ENCODE measurements at places on chromosomes 2 and 18.

DNA sequence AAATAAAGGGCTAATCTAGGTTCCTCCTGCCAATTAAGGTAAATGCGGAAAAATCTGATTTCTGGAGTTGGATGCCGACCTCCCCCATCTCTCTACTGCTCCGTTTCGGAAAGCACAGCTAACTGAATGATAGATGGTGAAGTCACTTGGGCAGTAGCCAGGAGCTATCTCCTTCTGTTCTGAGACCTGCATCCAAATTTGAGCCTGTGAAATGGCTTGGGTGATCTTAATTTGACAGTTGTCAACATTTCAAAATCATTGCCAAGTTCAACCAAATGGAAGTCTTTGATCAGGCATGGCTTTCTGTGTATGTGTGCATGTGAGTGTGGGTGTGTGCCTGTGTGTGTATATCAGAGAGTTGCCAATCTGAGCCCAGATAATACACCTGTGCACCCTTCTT, 217.2 kb downstream of the ZNF516 start:
- no peak for DNase-seq

DNA sequence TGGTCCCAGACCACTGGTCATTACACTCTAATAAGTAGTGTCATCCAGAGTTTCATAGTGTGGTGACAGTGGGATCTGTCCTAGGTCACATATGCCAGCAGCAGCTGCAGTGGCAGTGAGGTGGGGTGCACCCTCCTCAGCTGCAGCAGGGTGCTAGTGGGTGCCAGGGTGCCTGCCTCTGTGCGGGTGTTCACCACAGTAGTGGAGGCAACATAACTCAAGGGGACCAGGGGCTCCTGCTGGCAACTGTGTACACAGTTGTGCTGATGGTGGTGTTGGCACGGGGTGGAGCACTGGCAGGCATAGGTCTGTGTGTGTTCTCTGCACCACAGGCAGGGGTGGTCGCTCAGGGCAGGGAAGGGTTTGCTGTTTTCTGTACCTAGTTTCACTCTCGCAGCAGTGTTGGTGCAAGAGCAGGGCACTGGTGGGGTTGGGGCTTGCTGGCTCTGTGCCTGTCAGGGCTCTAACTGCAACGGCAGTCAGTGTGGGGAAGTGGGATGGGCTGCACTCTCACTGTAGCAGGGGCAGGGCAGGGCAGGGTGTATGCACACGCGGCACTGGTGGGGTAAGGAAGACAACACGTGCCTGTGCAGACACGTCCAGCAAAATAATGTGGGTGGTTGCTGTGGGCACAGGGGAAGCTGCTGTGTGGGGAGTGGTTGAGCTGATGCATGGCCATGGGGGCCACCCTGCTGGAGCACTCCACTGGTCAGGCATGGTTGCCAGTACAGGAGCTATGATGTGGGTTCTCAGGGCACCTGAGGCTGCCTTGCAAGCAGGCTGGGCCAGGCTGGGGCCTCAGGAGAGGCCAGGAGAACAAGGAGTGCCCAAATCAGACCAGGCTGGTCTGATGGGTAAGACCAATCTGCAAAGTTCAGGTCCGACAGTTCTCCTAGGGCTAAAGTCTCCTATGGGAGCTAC, 226.6 kb downstream of the MEIS1 start:
- no peak for DNase-seq

GRCh38 chr2:143604566-143604959, 475.3 kb downstream of the ARHGAP15 start:
- DNase-seq: no peak

DNA sequence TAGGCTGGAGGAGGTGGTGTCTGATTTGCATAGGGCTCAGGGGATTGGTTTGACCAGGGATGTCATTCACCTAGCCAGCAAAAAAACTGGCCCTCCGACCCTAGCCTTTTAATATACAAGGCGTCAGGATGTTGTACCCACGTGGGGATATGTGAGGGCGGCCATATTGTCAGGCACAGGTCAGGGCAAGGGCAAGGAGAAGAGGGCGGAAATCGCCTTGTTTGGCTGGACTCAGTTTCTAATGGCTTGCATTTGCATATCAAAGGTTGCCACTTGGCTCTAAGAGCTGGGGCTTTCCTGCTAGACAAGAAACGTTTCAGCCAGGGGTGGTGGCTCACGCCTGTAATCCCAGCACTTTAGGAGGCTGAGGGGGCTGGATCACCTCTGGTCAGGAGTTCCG, 24.9 kb upstream of the PDCL3 start:
- DNase-seq: no peak

DNA sequence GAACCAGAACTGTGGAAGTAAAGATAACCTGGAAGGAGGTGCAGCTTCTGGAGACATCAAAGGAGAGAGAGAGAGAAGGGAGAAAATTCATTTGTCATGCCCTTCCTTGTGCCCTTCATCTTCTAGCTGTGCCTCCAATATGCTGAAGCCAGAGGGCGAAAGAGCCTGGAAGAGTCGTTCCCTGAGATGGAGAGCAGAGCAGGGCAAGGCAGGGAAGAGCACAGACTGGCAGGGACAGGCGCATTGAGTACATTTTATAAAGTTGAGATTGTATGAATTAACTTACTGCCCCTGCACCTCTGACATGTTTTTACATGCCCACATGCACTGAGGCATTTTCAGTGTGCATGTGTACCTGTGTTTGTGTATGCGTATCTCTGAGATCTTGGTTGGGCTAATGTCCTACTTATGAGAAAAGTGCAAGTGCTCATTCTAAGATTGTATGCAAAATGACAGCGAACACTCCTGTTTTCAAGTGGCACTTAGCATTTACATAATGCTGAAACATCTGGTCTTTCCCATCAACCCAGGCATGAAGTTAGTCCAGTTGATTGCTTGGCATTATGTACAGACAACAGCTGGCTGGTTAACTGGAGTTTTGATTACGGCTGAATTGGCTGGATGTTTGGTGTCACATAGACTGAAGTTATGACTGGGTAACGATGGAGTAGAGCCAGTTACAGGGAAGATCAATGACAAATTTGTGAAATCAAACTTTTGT, 23.7 kb upstream of the MMADHC start:
- no peak for DNase-seq

DNA sequence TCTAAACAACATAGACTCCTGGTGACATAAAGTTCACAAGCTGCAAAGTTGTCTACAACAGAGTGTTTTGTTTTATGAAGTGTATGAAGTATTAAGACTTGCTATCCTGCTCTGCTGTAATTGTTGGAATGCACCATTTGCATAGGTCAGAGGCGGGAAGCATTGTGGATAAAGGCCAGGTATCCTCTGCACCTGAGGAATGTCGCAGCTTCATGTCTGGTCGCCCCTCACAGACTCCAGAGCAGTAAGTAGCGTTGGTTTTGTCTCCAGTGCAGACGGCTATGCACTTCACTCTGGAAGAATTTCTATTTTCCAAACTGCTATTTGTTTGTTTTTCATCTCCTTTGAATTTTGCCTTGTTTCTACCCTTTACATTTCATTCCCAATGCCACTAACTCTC, 63.1 kb downstream of the UNC80 start:
- DNase-seq: no peak
